ENCODE measurements at places on chromosomes 6 and 20. TPM values are rescaled to one million over a fixed set of nuclear protein-coding genes. Genes with fewer than 3 reads are reported as not detected.

DNA sequence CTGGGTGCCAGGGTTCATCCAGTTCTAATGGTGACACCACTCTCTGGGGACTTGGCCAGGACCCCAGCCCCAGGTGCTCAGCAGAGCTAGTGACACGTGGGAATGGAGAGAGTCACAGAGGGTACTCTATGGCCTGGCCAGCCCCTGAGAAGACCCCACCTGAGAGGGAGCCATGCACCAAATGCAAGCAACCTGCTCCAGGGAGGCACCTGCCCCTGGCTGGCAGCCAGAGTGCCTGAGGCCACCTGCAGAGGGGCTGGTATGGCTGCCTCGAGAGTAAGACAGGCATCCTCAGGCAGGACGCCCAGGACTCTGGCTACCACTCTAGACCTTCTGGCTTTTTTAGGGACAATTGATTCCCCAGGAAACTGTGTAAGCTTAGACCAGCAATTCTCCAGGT lies 38.6 kb upstream of the CST7 start:
- no peak for DNase-seq

C20orf204 gene
- 13.3 TPM for total RNA-seq

GRCh38 chr6:79544939-79545450 lies 7.8 kb upstream of the LCA5 start:
- peak; percentile 100 for DNase-seq

DNA sequence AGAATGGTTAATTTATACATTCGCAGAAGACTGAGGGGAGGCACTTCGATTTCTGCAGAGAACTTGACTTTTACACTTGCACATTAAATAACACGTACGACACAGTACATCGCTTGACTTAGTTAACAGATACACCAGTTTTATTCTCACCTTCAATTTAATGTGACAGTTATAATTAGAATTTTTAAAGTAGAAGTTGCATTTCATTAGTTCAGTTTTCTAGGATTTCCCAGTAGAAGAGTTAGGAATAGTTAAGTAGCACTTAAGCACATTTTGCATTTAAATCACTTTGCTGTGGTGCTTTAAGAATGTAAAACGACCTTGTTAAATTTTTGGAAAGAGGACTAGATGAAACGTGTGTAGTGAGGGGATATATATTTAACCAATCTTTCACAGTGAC lies 1.6 kb upstream of the BEND3 start:
- no peak for DNase-seq

DNA sequence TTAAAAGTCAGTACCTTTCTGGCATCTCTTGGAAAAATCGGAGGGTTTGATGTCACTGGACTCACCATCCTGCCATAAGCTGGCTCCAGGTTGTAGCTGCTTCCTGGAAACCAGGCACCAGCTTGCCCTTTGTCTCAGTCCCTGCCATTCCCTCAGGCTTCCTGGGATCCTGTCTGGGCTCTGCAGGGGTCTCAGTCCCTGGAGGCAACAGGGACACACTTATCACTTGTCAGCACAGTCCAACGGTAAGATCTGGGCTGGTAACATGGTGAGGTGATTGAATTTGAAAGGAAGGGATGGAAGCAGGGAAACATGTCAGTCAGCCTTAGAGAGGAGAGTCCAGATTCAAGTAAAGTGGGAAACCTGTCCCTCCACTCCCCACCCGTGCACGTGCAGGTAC lies 147.6 kb upstream of the ECI2 start:
- no peak for DNase-seq

OTOR gene
- not detected for total RNA-seq

DNA sequence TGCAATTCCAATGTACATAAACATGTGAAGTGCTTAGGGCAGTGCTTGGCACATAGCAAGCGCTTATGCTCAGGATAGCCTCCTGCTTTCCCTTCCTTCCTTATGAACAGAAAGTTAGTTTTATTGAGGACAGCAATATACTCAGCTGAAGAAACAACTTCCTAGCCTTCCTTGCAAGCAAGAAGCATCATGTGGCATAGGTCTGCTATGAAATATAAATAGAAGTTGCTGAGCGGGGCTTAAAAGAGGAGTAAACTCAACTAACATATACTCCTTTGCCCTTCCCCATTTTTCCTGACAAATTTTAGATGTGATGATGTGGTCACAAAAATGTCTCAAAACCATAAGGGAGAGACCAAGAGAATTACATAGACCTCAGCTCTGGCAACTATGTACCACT lies 98.9 kb downstream of the KIF16B start:
- no peak for DNase-seq

BMP5 gene
- total RNA-seq = not detected
